ENCODE measurements at places on chromosomes 6 and 20.

GRCh38 chr6:28771401-28772267 lies 152.2 kb downstream of the TRIM27 start:
- peak; percentile 62 for DNase-seq

DNA sequence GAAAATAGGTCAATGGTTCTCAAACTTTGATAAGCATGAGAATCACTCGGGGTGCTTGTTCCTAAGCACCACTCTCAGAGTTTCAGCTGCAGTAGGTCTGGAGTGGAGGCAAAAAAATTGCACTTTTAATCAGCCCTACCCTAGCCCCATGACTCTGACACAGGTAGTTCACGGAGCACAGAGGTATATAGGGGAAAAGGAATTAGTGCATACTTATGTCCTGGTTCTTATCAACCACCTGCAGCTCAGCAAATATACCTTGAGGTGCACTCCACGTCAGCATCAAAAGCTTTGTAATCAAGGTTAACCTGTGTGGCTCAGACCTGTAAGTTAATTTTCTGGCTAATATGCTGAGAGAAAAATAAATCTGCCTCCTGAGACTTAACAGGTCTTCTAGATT lies 138.8 kb upstream of the HMGN3 start:
- no peak for DNase-seq

- no peak for DNase-seq
These were observed 613.0 kb downstream of the UTRN start for GRCh38 chr6:144898052-144898689.

- DNase-seq: no peak
These were observed 179.9 kb upstream of the TAB2 start for GRCh38 chr6:149137594-149137993.

GRCh38 chr6:134198093-134198492 lies 119.8 kb downstream of the SGK1 start:
- no peak for DNase-seq

GRCh38 chr20:32366380-32366779 lies 8.2 kb downstream of the ASXL1 start:
- no peak for DNase-seq

Measured in cerebellar cortex (tissue), 1 donor.